Left kidney (tissue), 8 donors: ENCODE measurements at places on chromosomes 1 and 21.

GRCh38 chr1:71745326-71745725 is 537.0 kb downstream of the NEGR1 start:
- DNase-seq = no peak

DNA sequence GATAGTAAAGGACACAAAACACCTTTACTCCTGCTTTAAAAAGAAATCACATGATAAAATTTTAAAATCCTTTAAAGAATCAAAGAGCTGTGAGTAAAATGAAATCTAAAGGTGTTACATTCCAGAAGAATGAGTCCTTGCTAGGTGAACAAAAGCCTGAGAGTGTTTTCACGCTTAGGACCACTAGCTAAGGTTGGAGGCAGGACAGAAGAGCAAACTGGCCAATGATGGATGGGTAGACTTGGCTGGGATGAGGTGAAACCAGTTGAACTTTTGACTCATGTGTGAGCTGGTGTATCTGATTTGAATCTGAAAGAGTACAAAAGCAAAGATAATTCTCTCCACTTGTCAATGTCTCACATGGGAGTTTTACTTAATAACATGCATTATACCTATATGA is 35.1 kb downstream of the CATSPERE start:
- DNase-seq = no peak

DNA sequence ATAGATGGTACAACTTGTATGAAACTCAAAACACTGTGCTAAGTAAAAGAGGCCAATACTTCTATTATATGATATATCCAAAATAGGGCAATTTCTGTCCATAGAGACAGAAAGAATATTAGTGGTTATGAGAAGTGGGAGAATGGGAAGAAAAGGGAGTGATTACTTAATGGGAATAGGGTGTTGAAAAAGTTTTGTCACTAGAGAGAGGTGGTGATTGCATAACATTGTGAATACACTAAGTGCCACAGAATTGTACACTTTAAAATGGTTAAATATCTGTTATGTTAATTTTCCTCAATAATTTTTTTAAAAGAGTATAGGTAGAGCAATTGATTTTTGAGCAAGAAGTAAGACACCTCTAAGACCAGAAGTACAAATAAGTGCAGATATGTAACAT is 29.7 kb downstream of the GNAT2 start:
- no peak for DNase-seq

DNA sequence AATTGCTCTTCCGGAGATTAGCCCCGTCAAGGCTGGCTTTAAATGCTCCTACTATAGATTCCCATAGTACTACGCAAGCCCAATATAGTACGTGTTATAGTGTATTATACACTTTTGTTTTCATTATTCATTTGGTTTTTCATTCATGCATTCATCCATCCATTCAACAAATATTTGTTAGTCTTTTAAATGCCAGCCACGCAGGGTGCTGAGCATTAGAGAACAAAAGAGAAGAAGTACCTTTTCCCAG is 513 bp upstream of the RAB3GAP2 start:
- DNase-seq = no peak

GRCh38 chr1:199859491-199859933 is 168.0 kb upstream of the NR5A2 start:
- DNase-seq = no peak

DNA sequence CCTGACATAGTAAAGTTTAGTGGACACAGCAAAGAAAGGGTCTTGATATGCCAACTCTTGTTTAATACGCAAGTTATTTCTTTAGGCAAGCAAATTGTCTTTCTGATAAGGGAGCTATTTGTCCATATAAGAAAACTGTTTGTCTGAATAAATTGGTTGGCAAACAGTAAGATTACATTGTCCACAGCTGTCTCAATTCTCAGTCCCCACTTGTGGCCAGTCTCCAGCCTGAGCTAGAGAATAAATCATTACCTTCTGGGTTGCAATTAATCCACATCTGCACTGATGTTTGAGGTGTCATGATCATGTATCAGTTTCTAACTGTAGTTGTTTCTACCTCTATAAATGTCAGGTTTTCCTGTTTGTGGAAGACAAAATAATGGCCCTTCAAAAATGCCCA is 60.0 kb upstream of the TNR start:
- DNase-seq = no peak
